Epithelial cell of umbilical artery (primary cell): ENCODE measurements at places on chromosomes 1 and 21. TPM values are rescaled to one million over a fixed set of nuclear protein-coding genes. Genes with fewer than 3 reads are reported as not detected.

GJB3 gene
- total RNA-seq, result not detected in 2 replicates

CELA3A gene
- total RNA-seq, result not detected in 2 replicates

SMAP2 gene
- 5.2 and 7.1 TPM in 2 replicates for total RNA-seq

CD244 gene
- total RNA-seq, result not detected in 2 replicates

PPIAL4G gene
- not detected in 2 replicates for total RNA-seq

CHRM3 gene
- total RNA-seq, result not detected in 2 replicates

DISC1 gene
- total RNA-seq, result 7.8 and 13.1 TPM in 2 replicates

FASLG gene
- not detected in 2 replicates for total RNA-seq

IQCC gene
- 1.3 and 2.0 TPM in 2 replicates for total RNA-seq

SYT2 gene
- not detected in 2 replicates for total RNA-seq

RIIAD1 gene
- total RNA-seq, result not detected in 2 replicates

PCP4L1 gene
- total RNA-seq, result not detected in 2 replicates

ALPL gene
- total RNA-seq, result 0.30 TPM in 1 of 2 replicates, not detected in the other

FAM151A gene
- total RNA-seq, result not detected in 2 replicates

MAGOH gene
- 53.9 and 66.7 TPM in 2 replicates for total RNA-seq

GLIS1 gene
- not detected in 2 replicates for total RNA-seq

F13B gene
- total RNA-seq, result not detected in 2 replicates

SPRR2G gene
- not detected in 2 replicates for total RNA-seq

INKA2 gene
- total RNA-seq, result 1.9 and 2.4 TPM in 2 replicates

CLCA1 gene
- not detected in 2 replicates for total RNA-seq
